ENCODE measurements at places on chromosomes 16 and 17.

GRCh38 chr17:77688369-77688768 is 270.1 kb upstream of the TNRC6C start:
- DNase-seq, result no peak

- DNase-seq, result no peak
These were observed 257.5 kb downstream of the HAPSTR1 start for GRCh38 chr16:9348912-9349311.

DNA sequence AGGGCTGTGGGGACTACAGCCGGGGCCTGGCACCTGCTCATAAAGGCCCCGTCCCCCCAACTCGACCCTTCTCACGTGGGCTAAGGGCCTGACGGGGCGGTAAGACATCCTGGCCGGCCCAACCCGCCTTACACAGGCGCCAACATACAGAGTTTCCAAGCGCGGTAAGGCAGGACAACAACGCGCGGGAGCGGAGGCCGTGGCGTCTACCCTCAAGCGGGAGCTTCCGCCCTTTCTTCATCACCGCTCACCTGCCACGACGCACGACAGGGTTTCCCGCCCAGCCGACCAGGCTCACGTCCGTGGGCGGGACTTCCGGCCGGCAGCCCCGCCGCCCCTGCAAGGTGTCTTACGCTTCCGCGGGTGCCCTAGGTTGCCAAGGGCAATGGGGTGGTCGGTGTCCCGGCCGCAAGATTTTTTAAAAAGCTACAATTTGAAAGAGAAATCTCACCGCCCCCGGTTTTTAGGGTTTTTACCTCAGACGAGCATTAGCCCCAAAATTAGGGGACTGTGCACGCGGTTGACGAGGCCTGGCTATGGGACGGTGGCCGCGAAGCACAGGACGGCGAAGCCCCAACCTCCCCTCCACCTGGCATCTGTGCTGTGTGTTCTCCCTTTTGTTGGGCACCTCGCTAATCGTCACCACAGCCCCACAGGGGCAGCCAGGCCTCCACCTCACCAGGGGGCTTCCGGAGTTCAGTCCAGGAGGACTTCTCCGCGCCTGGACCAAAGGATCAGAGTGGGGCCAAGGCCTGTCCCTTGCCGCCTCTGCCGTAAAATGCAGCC is at the start of gene TERB1:
TERB1 (minus strand) TSS at position 265 of the 786 bp plus-strand sequence. CDS start 4,786 bp downstream, outside the sequence.
- no peak for DNase-seq

GRCh38 chr16:11140466-11140865 is 115.5 kb downstream of the SOCS1 start:
- DNase-seq, result no peak

DNA sequence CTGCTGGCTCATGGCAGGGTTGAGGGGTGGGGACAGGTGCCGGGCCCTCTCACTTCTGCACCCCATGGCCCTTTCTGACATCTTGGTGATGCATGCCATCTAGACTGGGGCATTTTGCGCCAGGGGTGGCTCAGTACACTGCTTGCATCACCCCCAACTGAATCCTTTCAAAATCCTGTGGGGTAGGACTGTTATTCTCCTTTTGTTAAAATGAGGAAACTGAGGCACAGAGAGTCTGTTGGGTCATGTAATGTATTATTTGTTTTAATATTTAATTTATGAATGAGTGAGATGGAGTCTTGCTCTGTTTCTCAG is 9.9 kb downstream of the ADCY7 start:
- no peak for DNase-seq

DNA sequence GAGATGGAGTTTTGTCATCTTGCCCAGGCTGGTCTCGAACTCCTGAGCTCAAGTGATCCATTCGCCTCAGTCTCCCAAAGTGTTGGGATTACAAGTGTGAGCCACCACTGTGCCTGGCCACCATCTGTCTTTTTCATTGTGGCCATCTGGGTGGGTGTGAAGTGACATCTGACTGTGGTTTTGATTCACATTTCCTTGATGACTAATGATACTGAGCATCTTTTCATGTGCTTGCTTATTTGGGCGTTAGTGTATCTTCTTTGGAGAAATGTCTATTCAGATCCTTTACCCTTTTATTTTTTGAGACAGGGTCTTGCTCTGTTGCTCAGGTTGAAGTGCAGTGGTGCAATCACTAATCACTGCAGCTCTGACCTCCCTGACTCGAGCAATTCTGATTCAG is 53.9 kb upstream of the ERN1 start:
- peak; percentile 41 for DNase-seq

- DNase-seq, result no peak
These were observed 129.7 kb downstream of the LAT start for GRCh38 chr16:29114574-29114973.

- DNase-seq, result peak; percentile 78
These were observed at the start of gene B3GNT9 for GRCh38 chr16:67150833-67151396. Gene B3GNT9 (minus strand): TSS chr16:67150998. CDS start chr16:67150485, 513 bp downstream.

Measured in Daoy (cell line).